CD4-positive, alpha-beta T cell (primary cell): ENCODE measurements at places on chromosomes 6 and 20. TPM values are rescaled to one million over a fixed set of nuclear protein-coding genes. Genes with fewer than 3 reads are reported as not detected.

REM1 gene
- total RNA-seq, result not detected

GSTA1 gene
- not detected for total RNA-seq

PRPH2 gene
- total RNA-seq, result 0.11 TPM

ZCCHC3 gene
- 19.5 TPM for total RNA-seq
